Muscle of leg (tissue), 16 donors: ENCODE measurements at places on chromosomes 1 and 21.

DNA sequence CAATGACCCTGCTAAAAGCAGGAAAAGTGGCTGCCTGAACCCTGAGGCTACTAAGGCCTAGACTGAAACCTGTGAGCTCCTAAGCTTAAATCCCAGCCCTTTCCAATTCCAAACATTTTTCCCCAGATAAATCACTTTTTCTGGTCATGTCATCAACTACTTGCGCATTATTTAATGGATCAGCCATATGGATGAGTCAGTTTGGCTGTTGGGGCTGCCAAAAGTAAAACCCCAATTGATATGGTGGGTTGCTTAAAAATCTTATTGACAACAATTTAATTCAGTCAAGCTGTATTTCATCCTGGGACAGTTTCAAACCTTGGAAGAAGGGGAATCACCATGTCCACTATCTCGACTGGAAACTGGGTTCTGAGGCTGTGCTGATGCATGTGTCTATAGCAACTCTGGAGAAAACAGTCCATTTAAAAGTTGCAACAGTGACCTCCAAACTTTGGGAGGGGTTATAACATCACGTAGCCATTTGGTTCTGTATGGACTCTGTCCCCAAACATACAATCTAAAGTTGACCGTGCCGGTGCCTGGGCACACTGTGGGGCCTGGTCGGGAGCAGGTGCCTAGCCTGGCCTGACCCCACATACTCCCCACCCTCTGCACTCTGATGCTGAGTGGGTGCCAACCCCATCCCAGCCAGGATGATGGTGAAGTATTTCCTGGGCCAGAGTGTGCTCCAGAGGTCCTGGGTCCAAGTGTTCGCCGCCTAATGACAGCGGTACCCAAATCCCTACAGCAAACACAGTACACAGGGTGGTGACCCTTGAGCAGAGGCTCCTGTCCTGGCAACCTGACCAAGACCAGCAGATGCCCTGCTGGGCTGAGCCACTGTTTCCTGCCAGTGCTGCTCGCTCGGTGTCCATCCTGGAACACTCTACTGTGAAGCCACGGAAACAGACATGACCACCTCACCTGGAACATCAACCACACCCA, 46.5 kb upstream of the LRRC52 start:
- peak; percentile 90 for DNase-seq

GRCh38 chr1:153789478-153790034, 14.3 kb downstream of the SLC27A3 start:
- DNase-seq, result peak; percentile 55

DNA sequence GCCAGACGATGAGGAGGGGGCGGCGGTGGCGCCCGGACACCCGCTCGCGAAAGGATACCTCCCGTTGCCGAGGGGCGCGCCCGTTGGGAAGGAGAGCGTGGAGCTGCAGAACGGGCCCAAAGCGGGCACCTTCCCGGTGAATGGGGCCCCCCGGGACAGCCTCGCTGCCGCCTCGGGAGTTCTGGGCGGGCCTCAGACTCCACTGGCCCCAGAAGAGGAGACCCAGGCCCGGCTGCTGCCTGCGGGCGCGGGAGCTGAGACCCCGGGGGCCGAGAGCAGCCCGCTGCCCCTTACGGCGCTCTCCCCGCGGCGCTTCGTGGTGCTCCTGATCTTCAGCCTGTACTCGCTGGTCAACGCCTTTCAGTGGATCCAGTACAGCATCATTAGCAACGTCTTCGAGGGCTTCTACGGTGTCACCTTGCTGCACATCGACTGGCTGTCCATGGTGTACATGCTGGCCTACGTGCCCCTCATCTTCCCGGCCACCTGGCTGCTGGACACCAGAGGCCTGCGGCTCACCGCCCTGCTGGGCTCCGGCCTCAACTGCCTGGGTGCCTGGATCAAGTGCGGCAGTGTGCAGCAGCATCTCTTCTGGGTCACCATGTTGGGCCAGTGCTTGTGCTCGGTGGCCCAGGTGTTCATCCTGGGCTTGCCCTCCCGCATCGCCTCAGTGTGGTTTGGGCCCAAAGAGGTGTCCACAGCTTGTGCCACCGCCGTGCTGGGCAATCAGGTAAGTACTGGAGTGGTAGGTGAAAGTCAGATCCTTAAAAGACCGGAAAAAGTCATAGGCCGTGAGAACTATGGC, 588 bp downstream of the FLVCR1 start:
- peak; percentile 54 for DNase-seq

DNA sequence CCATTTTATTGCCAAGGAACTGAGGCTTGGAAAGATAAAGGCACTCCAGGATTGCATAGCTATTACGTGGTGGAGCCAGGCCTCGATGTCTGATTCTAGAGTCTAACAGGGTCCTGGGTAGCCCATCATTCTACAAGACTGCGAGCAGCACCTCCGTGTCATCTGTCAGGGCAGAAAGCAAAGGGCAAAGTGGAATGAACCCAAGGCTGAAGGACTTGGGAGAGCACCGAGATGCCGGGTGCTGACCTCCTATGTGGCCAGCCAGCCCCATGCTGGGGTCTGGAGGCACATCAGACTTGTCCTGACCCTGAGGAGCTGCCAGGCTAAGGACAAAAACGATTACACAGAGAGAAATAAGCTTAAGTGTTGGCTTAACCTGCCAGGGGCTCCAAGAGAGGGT, 62.3 kb downstream of the MRPL37 start:
- no peak for DNase-seq

DNA sequence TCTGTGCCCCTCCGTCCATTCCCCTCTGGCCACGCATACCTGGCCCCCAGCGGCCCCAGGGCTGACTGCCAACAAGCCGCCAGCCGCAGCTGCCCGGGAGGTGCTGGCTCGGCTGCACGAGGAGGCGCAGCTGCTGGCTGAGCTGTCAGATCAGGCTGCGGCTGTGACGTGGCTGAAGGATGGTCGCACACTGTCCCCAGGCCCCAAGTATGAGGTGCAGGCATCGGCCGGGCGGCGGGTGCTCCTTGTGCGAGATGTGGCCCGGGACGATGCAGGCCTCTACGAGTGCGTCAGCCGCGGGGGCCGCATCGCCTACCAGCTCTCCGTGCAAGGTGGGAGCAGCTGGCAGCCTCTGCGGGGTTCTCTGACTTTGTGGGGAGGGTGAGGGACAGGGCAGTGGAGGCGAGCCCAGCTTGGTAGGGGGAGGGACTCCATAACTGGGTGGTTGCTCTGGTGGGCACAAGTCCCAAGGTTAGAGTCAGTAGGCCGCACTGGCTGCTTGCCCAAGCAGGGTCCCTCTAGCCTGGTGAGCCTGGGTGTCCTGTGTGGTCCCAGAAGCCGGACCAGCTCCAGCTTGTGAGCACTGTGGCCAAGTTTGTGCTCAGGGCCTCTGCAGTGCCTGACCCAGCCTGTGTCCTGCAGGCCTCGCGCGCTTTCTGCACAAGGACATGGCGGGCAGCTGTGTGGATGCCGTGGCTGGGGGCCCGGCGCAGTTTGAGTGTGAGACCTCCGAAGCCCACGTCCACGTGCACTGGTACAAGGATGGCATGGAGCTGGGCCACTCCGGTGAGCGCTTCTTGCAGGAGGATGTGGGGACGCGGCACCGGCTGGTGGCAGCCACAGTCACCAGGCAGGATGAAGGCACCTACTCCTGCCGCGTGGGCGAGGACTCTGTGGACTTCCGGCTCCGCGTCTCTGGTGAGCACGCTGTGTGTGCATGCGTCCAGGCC, 8.8 kb downstream of the OBSCN start:
- peak; percentile 53 for DNase-seq

GRCh38 chr1:117577191-117577885, 28.5 kb upstream of the TENT5C start:
- no peak for DNase-seq

DNA sequence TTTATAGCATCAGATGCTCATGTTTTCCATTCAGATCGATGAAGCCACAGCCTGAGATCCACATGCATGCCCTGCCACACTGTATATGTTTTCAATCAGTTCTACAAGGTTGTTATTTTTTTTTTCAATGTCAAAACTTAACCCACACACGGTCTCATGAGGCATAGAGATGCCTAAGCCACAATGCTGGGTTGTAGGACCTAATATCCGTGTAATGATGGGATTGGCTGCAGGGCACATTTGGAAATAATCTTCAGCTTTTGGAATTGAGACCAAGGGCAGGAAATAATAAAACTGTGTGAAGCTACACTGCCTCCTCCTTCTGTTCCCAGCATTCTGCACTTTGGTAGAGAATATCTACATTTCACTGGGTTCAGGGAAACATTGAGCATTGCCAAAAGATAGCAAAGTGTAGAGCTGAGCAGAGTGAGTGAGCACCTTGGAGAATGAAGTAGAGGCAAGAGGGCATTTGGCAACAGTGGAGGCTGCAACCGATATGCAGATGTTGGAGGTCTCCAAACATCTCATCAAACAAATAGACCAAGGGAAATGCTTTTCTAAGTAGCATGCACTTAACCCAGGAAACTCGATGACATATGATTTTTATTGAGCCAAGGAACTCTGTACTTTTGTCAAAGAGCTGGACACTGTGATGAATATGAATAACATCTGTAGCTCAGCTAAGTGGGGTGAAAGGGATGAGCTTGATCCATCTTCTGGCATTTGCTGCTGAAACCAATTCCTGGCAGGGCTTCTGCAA, 176.7 kb downstream of the LYPLAL1 start:
- peak; percentile 83 for DNase-seq

DNA sequence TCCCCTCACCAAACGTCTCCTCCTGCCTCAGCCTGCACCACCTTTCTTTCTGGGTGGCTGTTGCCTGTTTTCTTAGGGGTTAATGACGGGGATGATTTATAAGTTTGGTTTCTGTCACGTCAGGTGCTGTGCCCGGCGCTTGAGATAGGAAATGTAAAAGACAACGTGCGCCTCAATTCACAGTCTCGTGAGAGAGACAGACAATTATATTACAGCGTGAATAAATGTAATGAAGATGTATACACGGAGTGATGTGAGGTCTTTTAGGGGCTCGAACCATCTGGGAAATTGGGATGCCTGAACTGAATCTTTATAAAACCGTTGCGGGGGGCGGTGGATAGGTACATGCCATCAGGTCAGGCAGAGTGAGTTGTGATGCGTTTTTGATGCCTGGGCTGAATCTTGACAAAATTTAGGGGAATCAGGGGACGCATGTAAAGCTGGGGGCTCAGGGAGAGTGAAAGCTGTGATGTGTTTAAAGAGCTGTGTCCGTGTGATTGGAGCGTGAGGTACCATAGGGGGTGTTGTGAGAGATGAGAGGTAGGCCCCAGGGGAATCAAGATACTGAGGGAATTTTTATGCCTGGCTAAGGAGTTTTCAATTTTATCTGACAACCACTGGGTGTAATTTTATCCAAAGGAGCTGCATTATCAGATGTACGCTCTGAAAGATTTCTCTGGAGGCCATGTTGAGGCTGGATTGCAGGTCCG, 831 bp downstream of the TIPRL start:
- no peak for DNase-seq

DNA sequence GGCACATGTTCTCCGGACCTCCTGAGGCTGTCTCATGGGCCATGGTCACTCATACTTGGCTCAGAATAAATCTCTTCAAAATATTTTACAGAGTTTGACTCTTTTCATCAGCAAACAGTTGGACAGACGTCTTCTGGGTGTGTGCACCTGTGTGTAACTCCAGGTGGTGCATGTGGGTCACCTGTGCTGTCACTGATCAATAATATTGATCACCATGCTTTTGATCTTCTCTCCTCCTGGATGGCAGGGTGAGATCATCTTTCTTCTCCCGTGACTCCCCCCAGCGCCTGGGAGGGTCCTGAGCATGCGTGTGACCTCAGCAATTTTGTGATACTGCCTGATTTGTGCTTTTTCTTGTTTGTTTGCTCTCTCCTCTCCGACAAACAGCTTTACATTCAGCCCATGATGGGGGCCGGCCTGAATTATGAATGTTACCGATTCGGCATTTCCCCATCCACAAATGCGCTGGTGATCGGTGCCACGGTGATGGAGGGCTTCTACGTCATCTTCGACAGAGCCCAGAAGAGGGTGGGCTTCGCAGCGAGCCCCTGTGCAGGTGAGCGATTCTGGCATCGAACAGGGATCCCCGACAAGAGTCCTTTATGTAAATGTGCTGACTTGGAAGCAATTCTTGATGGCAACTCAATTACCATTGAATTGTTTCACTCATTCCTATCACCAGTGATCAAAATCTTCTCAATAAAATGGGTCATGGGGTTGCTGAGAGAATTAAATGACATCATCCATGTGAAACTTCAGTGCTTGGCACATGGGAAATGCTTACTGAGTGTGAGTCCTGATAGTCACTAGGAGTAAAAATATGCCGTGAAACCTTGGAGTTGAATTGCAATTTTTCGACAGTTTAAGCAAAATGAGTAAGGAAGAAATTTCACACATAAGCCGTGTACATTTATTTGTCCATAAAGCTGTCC, 59.6 kb upstream of the FAM3B start:
- DNase-seq, result no peak

DNA sequence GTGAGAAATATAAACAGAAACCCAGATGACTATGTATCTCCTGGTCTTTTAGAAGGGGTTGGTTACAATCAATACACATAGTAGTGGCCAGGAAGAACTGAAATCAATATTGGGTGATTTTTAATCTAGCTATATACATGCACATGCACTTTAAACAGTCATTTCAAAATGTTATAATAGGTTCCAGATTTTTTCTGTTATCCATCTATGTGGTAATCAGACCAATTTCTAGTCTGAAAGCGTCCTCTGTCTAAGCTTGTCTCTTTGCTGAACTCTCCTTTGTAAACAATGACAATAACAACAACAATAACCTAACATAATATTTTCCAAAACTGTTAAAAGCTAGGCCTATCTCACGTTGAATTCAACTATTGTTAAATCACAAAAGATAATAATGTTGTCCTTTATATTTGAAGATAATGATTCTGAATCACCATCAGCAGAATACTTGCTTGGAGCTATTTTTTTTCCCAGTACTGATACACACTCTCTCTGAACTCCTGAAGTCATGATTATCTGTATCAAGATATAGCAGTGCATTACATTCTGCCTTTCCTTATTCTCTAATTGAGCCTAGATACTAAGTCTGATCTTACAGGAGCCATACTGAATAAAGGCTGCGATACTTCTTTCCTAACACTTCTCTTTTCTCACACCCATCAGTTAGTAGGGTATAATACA, 496.8 kb upstream of the ZRANB2 start:
- DNase-seq, result no peak

DNA sequence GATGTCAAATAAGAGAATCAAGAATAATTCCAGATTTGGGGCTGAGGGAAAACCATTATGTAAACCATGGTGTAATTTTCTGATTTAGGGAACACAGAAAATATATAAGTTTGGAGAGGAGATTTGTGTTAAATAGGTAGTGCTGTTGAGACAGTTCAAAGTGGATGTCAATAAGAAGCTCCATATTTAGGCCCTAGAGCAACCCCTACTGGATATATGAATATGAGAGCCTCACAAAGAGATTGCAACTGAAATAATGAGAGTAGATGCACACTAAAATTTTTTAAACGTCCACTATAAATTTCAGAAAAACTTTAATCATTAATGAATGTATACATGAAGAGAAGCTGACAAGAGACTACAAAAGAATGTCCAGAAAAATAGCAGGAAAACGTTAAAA, 1447.8 kb upstream of the PRMT6 start:
- no peak for DNase-seq

- DNase-seq, result no peak
These were observed 103.2 kb downstream of the RGL1 start for GRCh38 chr1:183908079-183908478.

GRCh38 chr1:32966900-32967299, 2.3 kb upstream of the RNF19B start:
- no peak for DNase-seq
